ENCODE measurements at places on chromosomes 4 and X.
A peak's percentile ranks its signal among the peaks of the same experiment; 100 is the strongest.

- no peak for DNase-seq
These were observed 37.5 kb upstream of the MAOA start for GRCh38 chrX:43618366-43619205.

DNA sequence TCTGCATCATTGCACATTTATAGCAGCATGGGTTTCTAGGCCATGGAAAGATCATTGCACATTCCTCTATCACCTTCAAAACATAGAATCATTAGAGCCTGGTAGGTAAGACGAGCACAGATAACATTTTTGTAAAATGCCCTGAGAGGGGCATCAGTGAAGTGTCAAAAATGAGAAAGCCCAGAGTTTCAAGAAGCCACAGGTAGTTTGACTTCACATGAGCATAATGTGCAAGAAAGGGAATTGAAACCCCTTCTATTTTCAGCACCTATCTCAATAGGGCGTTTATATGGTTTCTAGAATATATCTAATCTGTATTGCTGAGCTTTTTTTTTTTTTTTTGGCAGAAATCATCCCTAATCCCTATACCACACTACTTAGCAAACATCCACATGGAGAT, 2441.7 kb downstream of the ARAP2 start:
- no peak for DNase-seq

DNA sequence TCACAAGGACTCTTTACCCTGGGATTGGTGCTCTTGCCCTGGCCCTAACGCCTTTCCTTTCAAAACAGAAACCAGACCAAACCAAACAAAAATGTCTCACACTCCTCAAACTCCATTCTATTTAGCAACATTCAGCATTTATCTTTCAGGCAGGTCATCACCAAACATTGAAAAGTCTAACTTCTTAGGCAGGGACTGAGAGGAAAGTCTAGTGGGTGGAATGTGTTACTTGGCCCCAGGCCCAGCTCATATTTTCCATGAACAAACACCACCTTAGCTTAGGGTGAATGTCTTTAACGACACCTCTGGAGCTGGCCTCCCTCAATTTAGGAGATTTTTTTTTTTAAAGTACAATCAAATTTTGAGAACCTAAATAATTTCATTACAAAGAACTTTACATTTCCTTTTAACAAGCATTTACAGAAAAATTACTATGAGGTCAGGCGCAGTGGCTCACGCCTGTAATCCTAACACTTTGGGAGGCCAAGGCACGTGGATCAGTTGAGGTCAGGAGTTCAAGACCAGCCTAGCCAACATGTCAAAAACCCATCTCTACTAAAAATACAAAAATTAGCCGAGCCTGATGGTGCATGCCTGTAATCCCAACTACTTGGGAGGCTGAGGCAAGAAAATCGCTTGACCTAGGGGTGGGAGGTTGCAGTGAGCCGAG, 10.2 kb upstream of the N4BP2 start:
- peak; percentile 26 for DNase-seq

DNA sequence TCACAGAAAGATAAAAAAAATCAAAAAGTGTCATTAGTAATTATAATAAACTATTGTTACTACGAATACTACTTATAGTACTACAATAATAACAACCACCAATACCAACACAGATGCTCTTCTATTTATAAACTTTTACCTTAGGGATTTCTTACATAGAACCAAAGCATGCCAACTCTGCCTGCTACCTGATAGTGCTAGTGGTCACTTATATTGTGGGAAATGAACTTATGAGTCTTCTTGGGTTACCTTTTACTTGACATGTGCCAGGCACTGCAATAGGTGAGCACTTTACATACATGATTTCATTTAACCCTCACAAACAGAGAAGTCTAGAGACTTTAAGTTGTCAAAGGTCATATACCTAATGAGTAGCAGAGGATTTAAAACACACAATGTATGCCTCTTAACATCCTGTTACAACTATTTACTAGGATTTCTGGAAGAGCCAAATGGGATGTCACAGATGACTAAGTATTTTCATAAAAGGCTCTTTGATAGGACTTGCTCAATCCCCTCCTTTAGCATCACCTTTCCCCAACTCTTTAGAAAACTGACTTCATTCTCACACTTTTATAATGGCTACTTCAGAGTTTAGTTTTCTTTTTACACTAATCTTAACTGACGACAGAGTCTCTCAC, 265.2 kb downstream of the CHIC1 start:
- DNase-seq: no peak

DNA sequence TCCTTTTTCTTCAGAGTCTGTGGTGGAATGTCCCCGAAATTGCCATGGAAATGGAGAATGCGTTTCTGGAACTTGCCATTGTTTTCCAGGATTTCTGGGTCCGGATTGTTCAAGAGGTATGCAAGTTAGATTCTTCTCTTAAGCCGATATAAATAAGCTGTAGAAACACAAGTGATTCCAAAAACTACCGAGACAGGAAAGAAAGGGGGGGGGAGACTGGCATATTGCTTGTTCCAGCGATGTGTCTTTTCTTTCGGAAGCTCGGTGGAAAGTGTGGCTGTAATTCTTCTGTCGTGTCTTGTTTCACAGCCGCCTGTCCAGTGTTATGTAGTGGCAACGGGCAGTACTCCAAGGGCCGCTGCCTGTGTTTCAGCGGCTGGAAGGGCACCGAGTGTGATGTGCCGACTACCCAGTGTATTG, 236.9 kb downstream of the DCTD start:
- no peak for DNase-seq

DNA sequence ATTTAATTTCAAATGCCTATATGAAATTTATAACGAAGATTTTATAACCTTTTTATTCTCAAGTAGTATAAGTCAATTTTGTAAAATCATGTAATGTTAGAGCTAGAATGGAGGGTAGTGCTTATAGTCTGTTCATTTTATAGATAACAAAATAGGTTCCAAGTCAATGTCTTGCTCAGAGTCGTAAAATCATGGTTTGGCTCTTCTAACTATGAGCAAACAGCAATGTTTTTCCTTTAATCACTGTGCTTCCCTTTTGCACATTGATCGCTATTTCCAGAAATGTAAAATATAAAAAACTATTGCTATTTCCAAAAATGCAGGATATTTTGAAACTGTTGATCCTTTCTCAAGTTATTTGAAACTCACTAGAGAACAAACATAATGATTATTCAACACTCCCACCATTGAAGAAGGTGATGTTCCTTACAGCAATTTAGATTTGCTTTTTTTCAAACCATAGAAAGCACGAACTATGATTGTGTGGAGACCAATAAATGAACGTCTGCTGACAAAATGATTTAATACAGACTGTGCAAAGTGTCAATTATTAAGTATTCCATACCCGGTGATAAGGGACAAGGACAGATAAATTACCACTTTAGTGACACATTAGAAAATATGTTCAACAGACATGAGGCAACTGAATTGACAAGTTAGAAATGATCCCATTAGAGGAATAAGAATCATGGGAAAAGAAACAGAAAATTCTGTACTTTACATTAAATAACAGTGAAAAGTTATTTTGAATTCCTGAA, 412.1 kb upstream of the TECRL start:
- no peak for DNase-seq

DNA sequence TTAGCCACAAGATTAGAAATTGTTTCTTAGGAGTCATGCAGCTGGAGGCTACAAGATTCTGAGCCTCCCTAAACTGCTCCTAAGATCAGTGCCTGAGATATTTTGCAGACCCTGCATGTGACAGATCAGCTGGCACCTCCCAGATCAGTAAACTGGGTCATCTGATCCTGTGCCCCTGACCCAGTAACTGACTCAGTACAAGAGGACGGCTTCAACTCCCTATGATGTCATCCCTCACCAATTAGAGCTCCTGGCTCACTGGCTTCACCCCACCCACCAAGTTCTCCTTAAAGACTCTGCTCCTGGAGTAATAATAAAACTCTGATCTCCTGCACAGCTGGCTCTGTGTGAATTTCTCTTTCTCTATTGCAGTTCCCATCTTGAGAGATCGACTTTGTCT, 45.4 kb upstream of the PNPLA4 start:
- no peak for DNase-seq

- DNase-seq: peak; percentile 11
These were observed 26.7 kb upstream of the PCDH18 start for GRCh38 chr4:137558951-137559350.

- no peak for DNase-seq
These were observed 172.4 kb upstream of the MAGEB16 start for GRCh38 chrX:35625714-35626113.

DNA sequence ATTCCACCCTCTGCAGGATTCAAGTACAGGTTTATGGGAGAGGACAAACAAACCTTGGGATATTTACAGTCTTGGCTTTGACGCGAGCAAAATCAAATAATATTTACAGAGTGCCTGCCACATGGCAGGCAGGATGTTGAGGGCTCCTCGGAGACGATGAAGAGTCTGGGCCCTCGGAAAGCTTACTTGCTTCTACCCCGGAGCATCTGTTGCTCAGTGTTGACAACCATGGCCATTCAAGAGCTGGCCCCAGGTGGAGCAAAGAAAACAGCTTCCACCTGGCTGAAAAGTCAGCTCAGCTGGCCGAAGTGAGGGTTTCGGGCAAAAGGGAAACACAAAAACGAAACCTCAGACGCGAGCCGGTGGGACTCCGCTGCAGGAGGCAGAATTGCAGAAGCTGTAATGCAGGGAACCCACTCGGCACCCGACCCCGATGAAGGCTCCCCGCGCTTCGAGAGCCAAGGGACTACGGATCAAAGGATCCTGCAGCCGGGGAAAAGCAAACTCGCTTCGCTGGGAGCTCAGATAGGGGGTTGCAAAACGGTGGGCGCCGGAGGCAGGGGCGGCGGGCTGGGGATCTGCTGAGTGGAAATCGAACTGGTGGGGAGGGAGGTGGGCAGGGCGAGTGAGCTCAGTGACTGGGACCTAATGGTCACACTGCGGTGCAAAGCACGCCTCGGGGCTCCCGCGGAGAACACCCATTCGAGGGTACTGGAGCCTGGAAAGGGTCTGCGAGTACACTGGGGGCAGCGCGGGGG, 805 bp downstream of the ATP8A1 start:
- peak; percentile 30 for DNase-seq

DNA sequence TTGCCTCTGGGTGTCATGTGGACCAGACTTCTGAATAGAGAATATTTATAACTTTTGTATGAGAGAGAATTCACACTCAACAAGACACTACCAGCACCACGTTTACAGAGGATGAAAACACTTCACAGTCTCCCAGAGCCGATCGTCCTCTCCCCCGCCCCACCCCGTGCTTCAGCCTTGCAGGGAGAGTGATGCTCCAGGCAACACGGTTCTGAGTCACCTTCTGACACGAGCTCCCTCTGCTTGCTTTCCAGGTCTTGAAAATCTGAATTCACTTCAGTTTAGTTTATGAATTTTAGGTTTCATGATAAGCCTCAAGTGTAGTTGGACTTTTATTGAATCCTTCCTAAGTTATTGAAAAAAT, 59.8 kb downstream of the CPLX1 start:
- peak; percentile 47 for DNase-seq

- DNase-seq: no peak
These were observed 1351.8 kb downstream of the FSTL5 start for GRCh38 chr4:160811956-160812355.

- no peak for DNase-seq
These were observed 51.0 kb downstream of the ADGRL3 start for GRCh38 chr4:61251129-61251528.

DNA sequence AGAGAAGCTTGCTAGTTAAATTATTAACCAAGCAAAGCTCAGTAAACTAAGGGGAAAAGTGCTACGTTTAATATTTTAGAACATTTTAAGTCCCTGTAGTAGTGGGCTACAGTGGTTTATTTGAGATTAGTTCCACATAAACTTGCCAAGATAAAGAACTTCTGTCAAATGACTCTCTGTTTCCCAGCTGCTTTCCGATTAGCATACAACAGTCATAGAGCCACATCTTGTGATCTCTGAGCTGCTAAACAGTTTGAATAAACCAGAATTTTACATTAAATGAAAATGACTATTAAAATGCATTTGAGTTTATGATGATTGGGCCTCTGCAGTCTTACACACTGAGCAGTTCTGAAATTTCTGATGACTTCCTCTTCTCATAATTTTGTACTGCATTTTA, 568.5 kb downstream of the IQCM start:
- no peak for DNase-seq

- peak; percentile 80 for DNase-seq
These were observed 104.0 kb downstream of the PHEX start for GRCh38 chrX:22135994-22136684.

GRCh38 chr4:17770845-17771244, 10.6 kb downstream of the FAM184B start:
- DNase-seq: no peak

DNA sequence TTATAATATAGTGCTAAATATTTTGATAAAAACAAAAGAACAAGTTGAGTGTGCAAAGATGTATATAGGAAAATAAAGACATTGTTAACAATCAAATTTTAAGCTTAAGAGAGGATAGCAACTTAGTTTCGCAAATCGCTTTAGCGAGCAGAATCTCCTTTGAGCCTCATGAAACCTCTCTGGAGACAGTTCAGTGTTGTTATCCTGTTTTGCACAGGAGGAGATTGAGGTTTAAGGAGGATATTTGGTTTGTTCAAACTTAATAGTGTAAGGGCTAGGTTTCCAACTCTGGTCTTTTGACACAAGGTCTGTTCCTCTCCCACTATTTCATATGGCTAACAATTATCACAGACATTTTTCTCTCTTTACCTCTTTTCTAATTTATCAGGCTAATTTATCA, 1848.5 kb upstream of the TENM3 start:
- no peak for DNase-seq

DNA sequence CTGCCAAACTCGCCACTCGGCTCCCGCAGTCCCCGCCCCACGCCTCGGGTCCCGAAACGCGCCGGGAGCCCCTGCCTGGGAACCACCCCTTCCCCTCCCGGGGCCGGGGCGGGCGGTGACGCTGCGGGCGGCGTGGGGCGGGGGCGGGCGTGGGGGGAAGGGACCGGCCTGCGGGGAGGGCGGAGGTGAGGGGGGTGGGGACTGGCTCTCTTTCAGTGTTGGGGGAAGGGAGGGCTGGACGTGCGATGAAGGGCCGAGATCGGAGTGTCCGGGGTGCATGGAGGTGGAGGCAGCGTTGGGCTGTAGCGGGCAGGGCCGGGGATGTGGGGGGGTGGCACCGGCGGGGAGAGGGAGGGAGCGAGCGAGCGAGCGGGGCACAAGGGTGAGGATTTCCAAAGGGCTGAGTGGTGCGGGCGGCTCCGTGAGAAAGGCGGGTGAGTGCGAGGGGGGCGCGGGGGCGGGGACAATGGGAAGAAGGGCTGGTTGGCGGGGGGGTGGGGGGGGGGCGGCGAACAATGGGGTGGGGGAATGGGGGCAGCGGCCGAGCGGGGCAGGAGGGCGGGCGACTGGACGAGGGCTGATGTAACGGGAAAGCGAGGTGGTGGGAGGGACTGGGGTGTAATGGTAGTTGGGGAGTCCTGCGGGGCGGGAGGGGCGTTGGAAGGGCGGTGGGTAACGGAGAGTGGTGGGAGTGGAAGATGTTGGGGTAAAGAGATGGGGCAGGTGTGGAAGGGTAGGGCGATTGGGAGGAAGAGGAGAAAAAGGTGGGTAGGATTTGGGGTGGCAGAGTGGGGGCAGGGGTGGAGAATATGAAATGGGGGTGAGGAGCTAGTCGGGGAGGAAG, 578 bp downstream of the DCUN1D4 start:
- peak; percentile 99 for DNase-seq

- DNase-seq: no peak
These were observed 209.8 kb downstream of the MGST2 start for GRCh38 chr4:139875411-139875825.
